ENCODE measurements at places on chromosomes 1 and 21.

GRCh38 chr1:61094677-61095469, 12.5 kb downstream of the NFIA start:
- no peak for DNase-seq

DNA sequence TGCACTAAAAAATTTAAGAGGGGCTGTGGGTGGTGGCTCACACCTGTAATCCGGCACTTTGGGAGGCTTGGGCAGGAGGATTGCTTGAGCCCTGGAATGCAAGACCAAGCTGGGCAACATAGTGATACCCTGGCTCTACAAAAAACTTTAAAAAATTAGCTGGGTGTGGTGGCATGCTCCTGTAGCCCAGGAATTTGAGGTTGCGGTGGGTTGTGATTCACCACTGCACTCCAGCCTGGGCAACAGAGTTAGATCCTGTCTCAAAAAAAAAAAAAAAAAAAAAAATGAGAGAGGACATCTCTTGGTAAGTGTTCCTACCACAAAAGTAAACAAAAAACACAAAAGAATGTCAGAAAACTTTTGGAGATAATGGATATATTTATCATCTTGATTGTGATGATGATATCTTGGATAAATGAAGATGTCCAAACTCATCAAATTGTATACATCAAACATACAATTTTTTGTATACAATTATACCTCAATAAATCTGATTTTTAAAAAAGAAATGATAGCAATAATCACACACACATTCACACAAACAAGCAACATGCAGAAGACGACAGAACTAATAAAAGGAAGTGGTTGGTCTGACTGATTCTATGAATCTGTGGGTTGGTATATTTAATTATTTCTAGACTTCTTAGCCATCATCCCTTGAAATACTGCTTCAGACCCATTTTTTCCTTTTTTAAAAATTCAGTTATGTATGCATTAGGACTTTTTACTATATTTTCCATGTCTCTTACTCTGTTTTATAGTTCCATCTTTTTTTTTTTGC, 465.9 kb downstream of the PLA2G4A start:
- DNase-seq, result no peak

DNA sequence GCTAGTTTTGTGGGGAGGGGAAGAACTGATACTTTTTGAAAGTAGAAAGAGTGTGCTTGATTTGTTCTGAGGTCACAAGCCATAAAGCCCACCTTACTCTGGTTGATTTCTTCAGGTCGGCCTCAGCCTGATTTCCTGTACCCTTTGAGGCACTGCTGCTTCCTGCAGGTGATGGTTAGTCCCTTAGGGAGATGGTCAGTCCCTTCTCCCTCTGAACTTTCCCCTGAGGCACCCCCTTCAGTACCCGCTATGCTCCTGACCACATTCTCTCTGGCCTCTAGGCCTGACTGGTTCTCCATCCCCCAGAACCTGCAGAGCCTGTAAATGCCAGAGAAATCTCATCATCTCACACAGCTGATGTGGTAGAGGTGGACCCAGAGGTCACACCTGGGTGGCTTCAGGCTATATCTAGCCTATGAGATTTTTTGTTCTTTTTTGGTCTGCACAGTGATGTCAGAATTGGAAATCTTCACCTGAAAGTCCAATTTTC, 15.0 kb upstream of the ID3 start:
- DNase-seq, result no peak

- no peak for DNase-seq
Observed at GRCh38 chr1:114702737-114703136, 7.4 kb upstream of the AMPD1 start.

DNA sequence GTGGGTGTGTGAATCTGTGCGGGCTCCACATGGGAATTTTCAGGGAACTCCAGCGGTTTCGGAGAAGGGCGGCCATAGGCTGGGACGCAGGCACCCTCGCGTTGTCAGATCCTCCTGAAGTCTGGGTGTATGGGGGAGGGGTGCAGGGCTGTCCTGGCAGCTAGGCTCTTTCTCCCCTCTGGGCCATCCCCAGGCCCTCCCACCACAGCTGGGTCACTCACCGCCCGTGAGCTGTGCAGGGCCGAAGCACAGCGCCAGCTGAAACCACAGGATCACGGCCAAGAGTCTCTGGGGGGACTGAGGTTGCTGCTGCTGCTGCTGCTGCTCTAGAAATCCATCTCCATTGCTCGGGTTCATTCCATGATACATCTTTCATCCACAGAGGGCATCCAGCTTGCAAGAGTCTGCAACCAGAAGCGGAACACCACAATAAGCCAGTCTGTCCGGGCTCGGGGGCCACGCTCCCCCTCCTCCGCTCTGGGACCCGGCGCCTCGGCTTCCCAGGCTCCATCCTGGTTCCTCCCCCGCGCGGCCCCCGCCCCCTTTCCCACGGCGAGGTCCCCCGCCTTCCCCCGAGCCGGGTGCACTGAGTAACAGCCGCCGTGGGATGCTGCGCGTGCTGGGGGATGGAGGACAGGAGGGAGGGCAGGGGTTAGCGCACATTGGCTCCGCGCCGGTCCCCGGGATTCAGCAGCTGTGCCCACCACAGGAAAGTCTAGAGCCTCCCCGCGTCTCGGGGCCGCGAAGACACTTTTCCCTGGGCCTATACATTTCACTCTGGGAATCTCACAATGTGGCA, 720 bp downstream of the SUSD4 start:
- peak; percentile 59 for DNase-seq

DNA sequence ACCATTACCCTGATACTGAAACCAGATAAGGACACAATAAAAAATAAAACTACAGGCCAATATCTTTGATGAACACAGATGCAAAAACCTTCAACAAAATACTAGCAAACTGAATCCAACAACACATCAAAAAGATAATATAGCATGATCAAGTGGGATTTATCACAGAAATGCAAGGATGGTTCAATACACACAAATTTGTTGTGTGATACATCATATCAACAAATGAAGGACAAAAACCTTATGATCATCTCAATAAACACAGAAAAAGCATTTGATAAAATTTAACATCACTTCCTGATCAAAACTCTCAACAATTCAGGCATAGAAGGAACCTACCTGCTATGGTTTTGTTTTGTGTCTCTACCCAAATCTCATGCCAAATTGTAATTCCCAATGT, 74.3 kb upstream of the VANGL1 start:
- no peak for DNase-seq

DNA sequence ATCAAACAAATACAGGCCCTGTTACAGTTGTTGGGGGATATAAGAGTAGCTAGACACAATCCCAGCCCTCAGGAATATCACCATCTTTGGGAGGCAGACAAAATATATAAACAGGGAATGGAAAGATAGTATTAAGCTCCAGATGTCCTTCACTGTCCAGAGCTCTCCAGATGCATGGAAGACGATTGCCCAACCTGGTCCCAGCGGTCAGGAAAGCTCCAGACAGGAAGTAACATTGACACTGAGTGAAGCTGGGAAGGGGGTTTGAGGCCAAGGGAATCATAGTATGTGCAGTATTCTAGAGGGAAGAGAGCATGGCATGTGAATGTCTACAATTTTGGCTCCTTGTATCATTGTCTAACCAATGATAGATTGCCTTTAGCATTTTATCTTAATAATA, 173.9 kb upstream of the HOOK1 start:
- peak; percentile 66 for DNase-seq

DNA sequence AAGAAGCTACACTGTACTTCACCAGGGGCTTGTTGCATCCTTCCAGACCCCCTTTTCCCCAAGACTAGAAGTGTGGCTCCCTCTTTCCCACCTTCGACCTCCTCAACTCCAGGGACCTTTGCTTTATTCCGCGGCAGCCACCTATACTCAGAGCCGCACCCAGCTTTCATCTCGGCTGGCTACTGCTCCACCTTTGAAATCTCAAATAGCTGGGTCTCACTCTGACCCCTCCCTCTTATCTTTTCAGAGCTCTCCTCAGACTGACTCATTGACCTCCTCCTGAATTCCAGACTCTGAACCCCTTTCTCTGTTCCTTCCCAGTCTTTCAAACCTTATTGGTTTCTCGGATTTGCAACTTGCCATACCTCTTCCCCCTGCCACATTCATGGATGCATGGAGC, 144.7 kb upstream of the JUN start:
- no peak for DNase-seq

DNA sequence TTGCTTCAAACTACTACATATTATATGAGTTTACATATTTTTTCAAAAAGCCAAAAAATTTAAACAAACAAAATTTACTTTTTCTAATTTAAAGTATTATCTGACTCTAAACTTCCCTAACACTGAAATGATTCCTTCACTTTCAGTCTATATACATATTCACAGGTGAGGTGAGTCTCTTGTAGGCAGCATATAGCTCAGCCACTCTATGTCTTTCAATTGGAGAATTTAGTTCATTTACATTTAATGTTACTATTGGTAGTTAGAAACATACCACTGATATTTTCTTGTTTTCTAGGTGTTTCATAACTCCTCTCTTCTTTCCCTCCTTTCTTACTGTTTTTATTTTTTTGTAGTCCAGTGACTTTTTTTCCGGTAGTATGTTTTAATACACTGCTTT, 387.1 kb downstream of the MRPL39 start:
- DNase-seq, result no peak

DNA sequence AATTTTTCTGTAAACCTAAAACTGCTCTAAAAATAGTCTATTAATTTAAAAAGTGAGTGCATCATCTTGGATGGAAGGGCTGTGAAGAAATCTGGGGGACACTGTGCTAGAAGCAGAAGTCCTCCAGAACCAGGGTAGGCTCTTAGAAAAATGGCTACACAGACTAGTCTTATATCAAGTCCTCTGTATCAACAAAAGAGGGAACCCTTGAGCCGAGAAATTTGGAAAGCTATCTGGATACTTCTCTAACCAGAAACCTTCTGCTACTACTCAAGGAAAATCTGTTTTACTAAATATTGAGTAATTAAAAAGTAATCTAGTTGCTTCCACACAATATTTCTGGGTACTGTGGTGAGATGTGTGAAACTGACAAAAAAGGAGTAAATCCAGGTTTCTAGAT, 92.1 kb downstream of the WDR3 start:
- DNase-seq, result no peak

- no peak for DNase-seq
Observed at GRCh38 chr1:176033881-176034280, 173.2 kb downstream of the COP1 start.

GRCh38 chr1:1286313-1287261, 6.4 kb downstream of the SCNN1D start:
- DNase-seq, result no peak

DNA sequence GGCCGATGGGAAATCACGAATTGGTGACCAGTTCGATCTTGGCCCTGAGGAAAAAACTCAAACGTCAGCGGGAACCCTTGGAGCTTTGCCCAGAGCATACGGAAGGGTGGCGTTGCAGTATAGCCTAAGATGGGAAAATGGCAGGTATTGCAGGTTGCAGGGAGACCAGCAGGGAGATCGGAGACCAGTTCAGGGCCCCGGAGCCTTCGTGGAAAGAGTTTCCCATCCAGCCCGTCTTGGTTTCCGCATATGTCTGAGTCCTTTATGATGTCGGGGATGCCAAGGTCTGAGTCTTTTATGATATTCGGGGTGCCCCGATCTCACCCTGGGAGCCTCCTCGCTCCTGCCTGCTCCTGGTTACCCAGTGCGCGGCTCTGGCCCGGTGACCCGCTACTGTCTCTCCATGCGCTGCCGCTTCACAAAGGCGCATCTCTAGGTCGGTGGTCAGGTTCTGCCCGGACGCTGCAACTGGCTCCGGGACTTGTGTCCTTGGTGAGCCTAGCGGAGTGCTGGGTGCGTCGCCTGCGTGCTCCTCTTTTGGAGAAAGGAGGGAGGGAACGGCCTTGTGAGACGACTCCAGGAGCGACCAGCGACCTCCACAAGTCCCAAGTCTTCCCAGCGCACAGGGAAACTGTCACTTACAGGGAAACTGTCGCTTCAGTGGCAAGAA, 94.2 kb downstream of the PRKAB2 start:
- DNase-seq, result no peak

GRCh38 chr1:59198564-59198963, 98.3 kb upstream of the FGGY start:
- DNase-seq, result no peak

DNA sequence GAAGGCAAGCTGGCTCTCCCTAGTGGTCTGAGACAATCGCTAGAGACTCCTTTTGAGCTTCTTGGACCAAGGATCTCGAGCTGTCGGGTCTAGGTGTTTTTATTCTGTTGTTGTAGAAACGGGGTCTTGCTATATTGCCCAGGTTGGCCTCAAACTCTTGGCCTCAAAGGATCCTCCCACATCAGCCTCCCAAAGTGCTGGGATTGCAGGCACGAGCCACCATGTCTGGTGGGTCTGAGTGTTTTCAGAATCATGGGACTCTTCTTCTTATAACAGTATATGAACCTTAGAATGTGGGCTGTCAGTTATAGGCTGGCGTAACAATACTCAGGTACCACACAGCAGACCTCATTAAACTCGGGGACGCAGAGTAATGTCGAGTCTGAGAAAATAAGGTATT, 33.1 kb downstream of the DNAJC11 start:
- DNase-seq, result no peak

Measured in left ventricle myocardium inferior (tissue), 1 donor.